Mesothelial cell of epicardium (in vitro differentiated cells): ENCODE measurements at places on chromosomes 1 and 21. TPM values are rescaled to one million over a fixed set of nuclear protein-coding genes. Genes with fewer than 3 reads are reported as not detected.
A peak's percentile ranks its signal among the peaks of the same experiment; 100 is the strongest.

DNA sequence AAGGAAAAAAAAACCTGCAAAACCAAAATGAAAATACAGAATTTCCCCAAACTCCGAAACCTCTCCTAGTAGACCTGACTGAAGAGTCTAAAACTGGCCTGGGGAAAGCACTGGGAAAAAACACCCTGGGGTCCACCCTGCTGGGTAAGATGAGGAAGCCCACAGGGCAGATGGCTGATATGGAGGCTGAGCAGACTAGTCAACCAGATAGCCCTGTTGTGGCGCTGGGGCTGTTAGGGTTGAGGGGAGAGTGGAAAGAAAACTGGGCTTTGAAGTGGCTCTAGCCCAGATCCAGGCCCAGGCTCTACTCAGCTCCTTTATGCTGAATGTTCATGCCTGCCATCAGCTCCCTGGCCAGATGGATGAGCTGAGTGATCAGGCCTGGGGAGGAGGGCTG, 6.8 kb upstream of the SLAMF1 start:
- no peak for DNase-seq

GRCh38 chr21:44304011-44304616, 4.3 kb downstream of the PFKL start:
- DNase-seq: no peak

DNA sequence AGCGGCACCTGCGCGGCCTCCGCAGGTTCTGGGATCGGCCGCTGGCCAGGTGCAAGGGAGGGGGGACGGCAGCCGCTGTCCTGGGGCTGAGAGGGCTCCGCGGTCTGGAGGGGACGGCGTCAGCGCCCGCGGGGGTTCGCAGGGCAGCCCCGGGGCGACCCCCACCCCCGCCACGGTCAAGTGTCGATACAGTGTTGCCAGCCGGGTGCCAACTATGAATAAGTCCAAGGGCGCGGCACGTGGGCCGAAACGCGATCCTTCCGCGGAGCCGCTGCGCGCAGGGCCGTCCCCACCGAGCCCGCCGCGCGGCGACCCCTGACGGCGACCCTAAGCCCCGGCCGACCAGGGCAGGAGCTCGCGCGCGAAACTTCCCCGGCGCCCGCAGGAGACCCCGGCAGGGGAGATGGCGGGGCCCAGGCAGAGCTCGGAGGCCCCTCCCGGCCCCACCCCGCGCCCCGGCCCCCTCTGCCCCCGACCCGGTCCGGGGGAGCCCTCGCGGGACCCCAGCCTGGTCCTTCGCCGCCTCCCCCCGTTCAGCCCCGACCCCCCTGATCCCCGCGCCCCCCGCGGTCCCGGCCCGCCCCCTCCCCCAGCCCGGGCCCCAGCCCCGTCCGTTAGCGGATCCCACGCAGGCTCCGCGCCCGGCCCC, 586 bp upstream of the AGPAT3 start:
- no peak for DNase-seq

DNA sequence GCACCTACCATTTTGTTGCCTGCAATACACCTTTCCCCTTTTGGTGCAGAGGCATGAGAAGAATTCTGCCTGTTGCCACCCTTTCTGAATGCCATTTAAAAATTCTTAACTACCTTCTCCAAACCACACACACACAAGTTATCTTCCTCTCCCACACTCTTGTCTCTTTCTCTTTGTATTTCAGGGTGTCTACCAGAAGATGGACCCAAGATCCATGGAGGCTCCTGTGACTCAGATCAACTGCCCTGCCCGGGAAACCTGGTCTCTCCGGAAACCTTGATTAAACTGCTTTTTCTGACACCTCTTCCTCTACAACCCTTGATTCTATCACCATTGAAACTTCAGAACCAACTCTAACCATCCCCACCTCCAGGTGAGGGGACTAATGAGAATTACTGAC, 2.4 kb upstream of the TARS2 start:
- no peak for DNase-seq

DNA sequence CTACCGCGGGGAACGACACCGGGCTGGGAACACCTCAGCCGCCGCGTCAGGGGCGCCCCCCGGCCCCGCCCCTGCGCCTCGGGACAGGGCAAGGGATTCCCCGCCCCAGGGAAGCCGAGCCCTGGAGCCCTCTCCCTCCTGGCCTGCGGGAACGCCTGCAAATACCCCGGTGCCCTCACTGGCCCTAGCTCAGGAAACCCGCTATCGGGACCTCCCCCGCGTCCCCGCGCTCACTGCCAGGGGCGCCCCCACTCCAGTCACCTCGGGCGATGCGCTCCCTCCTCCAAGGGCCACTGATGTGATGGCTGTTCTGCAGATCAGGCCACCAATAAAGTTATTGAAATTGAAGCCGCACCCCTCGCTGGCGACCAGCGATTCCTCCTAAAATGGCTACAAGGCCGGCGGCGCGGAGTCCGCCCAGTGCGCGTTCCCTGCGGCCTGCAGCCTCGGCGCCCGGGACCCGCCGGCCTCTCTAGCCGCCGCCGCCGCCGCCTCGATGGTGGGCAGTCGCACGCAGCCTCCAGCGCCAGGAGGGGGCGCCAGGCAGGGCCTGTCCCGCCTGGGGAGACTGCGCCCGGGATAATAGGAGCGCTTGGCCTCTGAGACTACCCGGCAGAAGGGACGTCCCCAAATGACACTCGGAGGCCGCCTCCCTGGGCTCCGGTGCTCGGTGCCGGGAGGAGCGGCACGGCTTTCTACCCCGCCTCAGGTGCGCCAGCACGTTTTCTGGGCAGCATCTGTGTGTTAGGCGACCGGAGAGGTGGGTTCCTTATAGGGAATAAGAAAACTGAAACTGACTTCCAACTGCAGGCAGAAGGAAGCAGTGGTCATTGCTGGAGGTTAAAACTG, at the start of gene PRKAB2:
PRKAB2 (minus strand) TSS at position 303 of the 849 bp plus-strand sequence. CDS start 326 bp downstream, outside the sequence.
- DNase-seq: peak; percentile 96

The IGSF9 gene
- 75.8 to 77.5 TPM (median 76.9 TPM) in 3 replicates for total RNA-seq

The CYP4A22 gene
- total RNA-seq: not detected in 3 replicates

The LEFTY2 gene
- 0.38 to 0.74 TPM (median 0.57 TPM) in 3 replicates for total RNA-seq

The GJA8 gene
- not detected in 3 replicates for total RNA-seq
